ENCODE measurements at places on chromosomes 6 and 20.

- DNase-seq, result no peak
Observed at GRCh38 chr20:36469973-36470372, 71.3 kb upstream of the MYL9 start.

DNA sequence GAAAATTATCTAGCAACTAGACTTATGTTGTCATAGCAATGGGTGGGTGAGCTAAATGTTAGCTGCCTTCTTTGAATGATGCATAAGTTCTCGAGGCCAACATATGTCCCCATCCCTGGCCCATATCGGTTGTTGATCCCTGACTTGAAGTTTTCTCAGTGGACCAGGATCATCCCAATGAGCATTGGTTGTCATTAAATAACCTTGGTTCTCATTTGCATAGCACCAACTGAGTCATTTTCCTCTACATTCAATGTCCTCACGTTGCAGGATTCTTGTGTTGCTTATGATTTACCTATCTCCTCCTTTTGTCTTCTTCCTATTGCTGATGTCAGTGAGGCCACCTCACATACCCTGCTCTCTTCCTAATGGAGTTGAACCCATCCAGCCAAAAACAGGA lies 12.1 kb upstream of the AHCY start:
- no peak for DNase-seq

DNA sequence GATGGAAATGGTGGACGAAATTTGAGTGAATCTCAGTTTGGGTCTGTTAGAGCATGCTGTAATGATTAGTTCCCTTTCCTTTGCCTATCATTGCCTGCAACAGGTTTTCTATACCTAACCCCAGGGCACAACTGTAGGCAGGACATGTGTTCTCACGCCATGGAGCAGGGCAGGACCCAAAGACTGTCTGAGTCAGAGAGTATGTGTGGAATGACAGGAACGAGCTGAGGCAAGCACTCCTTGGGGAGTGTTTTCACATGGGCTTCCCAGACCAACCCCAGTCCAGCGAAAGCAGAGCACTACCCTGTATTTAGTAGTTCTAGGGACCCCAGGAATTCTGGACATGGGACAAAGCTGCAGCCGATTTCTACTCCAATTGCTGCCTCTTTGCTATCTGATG lies 234.2 kb downstream of the HACE1 start:
- DNase-seq, result no peak

DNA sequence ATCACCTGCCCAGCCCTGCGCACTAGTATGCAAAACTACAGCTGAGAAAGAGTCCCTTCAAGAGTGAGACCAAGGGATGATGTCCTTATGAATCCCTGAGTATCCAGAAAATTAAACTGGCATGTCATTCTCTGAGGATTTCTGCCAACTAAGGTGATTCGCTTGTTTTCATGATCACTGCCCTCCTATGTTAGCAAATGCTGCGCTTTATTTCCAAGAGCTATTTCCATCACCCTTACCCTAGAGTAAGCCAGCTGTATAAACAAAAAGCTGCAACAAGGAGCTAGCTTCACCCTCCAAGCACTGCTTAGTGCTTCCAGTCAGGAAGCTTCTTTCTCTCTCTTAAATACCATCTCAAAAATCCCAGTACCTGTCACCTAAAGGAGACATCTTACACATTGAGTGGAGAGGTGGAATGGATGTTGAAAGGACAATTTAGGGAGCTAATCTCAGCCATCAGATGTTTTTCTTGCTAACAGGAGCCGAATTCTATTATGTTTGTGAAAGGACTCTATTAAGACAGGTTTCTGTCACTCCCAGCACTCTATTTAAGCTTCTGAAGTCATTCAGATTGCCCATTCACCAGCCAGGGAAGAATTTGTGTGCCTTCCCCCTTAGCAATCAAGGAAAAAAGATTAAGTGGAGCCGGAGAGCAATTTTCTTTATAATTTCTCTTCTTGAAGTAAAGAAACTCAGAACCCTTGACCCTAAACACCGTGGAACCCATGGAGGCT lies 322.2 kb downstream of the NRN1 start:
- DNase-seq, result no peak

GRCh38 chr6:33599413-33599938 lies 19.4 kb upstream of the BAK1 start:
- DNase-seq, result no peak

DNA sequence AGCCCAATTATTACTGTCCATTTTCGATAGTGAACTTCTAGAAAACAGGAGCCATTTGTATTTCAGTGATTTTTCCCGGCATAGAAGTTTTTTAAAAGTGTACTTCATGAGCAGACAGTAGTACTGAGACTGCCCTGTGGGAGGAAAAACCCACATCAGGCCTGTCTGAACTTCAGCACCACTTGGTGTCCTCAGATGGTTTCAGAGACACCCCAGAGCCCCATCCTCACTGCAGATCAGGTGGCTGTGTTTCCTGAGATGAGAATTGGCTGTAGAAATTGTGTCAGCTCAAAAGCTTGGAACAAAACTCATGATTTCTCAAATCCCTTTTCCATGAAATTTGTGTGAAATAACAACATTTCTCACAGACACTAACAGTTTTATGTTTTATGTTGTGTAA lies 110.0 kb upstream of the RIN2 start:
- no peak for DNase-seq

- DNase-seq, result no peak
Observed at GRCh38 chr6:130303431-130303830, 62.4 kb upstream of the TMEM200A start.
